Activated CD8-positive, alpha-beta memory T cell treated with anti-CD3 and anti-CD28 coated beads for 1 hour (primary cell): ENCODE measurements at places on chromosomes 13 and 19.

DNA sequence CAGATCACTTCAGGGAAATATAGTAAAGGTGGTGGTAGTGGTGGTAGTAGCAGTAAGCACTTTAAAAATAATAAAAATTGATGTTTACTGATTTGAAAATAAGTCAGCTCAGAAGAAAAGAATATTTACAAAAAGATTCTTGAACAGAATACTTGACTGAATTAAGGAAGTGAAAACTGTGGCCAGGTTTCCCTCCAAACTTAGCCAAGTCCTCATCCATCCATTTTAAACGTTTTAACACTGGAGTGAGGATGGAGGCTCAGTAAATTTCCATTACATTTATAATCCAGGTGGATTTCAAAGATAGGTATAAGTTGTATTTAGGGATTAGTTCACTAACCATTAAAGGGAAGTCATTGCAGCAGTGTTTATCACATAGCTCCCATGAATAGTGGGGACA lies 221.5 kb downstream of the RGCC start:
- DNase-seq = no peak

DNA sequence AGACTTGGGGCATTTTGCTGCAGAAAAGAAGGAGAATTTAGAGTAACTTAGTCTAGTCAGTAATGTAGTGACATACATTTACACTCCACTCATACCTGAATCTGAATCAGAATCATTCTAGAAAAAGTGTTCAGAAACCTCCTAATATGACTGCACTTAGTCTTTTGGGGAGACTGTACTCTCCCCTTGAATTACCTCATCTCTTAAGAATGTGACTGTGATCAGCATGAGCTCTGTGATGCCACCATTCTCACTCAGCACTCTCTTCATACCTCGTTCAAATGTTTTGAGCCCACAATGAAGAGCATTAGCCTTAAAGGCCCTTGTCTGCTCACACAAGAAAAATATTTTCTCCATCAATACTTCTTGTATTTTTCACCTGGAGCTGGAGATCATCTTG lies 229.4 kb downstream of the FGF14 start:
- no peak for DNase-seq

GRCh38 chr13:27271570-27272096 lies 1.0 kb downstream of the RASL11A start:
- DNase-seq = no peak

- DNase-seq = no peak
Measured at GRCh38 chr13:89212186-89212585, 1541.0 kb downstream of the SLITRK5 start.

- DNase-seq = no peak
Measured at GRCh38 chr19:405121-405965, 3.6 kb downstream of the C2CD4C start.

- no peak for DNase-seq
Measured at GRCh38 chr13:42762251-42762650, 19.1 kb upstream of the FAM216B start.

DNA sequence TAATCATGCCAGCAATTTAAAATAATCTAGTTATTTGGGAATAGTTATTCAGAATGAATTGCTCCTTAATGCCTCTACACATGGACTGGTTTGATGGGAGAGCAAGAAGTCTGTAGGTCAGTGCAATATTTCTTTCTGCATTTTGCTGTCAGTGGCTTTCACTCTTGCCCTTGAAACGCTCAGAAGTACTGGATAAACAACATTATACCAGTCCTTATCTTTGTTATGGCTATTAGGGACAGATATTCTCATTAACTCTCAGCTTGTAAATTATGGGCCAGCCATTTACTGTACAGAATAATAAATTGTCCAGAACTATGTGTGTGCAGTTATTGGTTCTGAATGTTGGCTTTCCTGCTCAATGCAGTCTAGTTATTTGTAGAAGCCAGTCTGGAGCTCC lies 224.4 kb downstream of the OXGR1 start:
- no peak for DNase-seq

DNA sequence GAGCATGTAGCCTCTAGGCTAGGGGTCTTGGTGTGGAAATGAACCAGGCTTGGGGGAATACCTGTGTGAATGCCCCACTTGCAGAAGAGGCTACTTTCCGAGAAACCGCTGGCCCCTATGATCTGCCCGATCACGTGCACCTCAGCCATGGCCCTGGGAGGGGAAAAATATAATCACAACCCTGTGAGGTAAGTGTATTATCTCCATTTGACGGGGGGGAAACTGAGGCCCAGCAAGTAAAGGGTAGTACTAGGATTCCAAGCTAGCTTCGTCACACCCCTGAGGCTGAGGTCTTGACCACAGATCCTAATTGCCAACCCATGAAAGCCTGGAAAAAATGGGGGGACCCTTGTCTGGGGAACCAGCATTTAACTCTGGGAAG lies 587 bp downstream of the B9D2 start:
- no peak for DNase-seq

- no peak for DNase-seq
Measured at GRCh38 chr13:95568131-95568530, 15.6 kb downstream of the CLDN10 start.

- no peak for DNase-seq
Measured at GRCh38 chr13:109939180-109939579, 152.8 kb upstream of the IRS2 start.

- DNase-seq = no peak
Measured at GRCh38 chr19:53621885-53622740, 9.7 kb upstream of the DPRX start.

DNA sequence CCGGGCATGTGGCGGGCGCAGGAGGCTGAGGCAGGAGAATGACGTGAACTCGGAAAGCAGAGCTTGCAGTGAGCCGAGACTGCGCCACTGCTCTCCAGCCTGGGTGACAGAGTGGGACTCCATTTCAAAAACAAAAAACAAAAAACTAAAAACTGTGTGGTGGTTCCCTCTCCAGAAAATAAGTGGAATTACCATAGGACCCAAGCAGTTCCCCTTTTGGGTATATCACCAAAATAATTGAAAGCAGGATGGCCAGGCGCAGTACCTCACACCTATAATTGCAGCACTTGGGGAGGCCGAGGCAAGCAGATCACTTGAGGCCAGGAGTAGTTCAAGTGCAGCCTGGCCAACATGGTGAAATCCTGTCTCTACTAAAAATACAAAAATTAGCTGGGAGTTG lies 15.7 kb upstream of the LDLR start:
- DNase-seq = no peak

- DNase-seq = no peak
Measured at GRCh38 chr19:13396250-13397080, 109.8 kb downstream of the CACNA1A start.

DNA sequence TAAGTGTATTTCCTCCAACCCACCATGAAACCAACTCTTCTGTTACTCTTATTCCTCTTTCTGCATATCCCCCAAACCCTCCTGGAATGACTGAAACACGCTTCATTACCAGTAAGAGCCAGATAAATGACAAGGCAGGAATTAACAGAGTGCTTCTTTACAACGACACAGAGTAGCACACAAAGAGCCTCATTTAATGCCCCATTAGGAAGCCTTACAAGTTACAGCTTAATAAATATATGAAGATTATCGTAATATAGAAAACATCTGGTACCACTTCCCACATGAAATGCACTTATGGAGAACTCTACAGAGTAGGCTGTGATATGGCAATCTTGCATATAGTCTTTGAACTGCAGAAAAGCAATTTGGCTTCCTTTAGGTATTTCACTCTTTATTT lies 116.8 kb downstream of the ENOX1 start:
- no peak for DNase-seq

DNA sequence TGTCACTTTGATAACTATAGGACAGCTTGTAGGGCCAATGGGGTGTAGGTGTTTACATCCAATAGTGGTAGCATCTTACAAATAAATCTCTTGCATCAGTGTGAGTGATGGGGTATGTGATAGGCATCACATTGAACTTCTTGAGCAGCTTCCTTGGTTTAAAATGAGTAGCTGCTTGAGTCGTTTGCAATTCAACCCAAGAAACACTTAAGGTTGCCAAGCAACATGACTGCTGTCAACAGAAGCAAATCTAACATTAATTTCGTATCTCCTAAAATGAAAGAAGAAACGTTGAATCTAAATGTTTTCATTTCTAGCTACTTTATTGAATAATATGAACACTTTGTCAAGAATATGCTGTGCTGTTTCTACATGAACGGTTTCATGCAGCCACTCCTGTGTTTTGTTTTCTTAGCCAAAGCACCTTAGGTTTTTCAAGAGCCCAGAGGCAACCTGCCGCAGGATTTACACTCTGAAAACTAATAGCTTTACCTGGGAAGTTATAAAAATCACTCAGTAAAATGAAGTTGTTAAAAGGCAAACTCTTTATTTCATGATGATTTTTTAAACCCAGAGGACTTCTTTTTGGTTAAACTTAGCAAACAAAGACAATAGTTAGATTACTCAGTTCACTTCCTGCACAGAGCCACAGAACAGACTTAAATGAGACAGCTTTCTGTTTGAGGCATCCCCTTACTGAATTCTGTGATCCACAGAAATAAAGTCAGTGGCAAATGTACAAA lies 305.2 kb downstream of the MTUS2 start:
- no peak for DNase-seq

GRCh38 chr13:111634410-111634809 lies 314.0 kb downstream of the TEX29 start:
- no peak for DNase-seq

DNA sequence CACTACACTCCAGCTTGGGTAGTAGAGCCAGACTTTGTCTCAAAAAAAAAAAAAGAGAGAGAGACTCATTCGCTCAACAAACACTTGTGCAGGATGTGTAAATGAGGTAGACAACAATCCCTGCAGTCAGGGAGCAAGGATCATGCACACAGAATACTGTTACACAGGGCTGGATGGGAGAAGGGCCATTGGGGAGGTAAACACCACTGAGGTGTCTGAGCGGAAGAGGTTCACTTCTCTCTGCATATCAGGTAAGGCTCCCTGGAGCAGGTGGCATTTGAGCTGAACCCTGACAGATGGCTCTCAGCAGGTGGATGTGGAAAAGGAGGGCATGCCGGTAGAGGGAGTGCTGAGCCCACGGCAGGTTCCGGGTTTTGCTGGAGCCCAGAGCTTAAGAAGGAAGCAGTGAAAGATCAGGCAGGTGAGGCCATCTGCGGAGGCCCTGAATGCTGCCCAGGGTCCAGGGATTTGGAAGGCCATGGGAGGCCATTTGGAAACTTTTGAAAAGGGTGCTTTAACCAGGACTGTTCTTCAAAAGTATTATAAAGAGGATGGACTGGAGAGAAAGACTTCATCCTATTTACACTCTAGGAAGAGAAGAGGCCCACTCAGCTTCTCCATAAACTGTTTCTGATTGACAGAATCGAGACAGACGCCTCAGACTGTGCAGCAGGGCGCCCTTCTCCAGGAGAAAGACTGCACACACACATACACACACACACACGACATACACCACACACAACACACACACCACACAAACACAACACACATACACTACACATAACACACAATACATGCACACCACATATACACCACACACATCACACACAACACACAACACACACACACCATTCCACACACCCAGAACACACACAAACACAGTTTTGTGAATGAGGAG lies 199.4 kb downstream of the USP12 start:
- no peak for DNase-seq

GRCh38 chr19:29478578-29479565 lies 46.9 kb upstream of the VSTM2B start:
- no peak for DNase-seq

- DNase-seq = no peak
Measured at GRCh38 chr19:58558066-58558622, at the start of gene UBE2M. TSS of gene UBE2M (minus strand) at chr19:58558611. CDS start at chr19:58558381, 230 bp downstream.

GRCh38 chr13:58097831-58098230 lies 466.3 kb downstream of the PCDH17 start:
- no peak for DNase-seq

GRCh38 chr13:49586717-49587116 lies 1.4 kb upstream of the RCBTB1 start:
- no peak for DNase-seq

DNA sequence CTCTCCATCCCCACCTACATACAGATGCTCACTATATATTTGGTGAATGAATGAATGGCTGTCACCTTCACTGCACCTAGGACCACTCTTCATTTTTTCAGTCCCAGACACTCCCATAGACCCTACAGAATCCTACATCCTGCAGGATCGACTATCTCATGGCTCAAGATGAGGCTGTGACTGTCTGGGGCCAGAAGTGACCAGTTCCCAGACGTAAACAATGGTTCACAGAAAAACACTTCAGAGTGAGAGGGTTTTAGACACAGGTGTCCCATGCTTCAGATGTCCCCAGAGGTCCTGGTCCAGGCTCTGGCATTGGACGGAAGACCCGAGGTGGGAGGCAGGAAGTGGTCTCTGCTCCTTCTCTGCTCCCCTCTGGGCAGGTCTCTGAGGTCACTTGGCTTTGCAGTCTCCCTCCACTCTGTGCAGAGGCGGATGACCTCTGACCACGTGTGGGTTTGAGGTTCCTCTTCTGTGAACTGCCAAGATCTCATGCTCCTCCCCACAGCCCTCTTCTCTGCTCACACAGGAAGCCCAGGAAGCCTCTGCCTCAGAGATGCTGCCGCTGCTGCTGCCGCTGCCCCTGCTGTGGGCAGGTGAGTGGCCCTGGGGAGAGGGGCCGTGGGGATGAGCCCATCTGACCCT lies 24.9 kb downstream of the SIGLEC7 start:
- no peak for DNase-seq

DNA sequence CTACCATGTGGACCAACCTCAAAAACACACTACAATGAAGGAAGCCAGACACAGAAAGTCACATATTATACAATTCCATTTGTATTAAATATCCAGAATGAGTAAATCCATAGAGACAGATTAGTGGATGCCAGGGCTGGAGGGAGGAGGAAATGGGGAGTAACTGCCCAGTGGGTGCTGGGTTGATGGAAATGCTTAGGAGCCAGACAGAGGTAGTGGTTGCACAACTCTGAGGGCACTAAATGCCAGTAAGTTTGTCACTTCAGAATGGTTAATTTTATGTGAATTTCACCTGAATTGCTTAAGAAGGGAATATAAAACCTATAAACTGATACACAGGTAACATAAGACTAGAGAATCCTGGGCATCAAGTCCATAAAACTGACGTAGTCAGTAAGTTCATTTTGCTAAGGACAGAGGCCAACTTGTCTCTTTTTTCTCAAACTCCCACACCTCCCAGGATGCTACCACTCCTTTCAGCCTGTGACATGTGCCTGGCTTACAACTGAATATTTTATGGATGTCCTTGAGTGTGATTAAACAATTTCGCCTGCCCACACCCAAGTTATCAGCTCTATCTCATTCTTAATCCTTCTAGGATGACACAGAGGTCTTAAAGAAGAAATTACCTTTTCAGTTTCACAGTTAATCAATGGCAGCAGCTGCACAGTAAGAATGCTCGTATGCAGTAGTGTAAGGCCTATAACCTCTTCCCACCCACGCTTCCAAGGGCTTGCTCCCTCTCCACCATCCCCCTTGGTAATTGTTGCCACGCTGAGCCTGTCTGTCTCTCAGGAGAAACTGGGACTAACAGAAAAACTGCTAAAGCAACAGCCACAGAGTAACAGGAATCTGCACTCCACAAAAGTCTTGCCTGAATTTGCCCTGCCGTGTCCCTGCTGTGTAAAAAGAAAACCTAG lies 5.9 kb upstream of the MLNR start:
- DNase-seq = no peak
